Left forelimb (tissue), 1 donor: ENCODE measurements at places on chromosomes 4 and X.

DNA sequence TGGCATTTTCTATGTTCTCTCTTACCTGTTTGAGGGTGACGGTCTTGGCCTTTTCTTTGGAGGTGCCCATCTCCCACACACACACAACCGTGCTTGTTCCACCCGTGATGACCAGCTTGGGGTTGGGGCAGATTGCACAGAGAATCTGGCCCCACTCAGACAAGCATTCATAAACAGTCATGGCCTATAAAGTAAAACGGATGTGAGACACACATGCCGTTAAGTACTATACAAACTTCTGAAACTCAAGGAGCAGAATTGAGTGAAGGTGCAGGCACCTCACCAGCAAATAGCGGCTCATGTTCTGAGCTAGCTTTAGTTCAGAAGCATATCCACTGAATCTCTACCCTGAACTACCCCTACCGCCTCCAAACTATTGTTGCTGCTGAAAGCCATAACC, 107.6 kb downstream of the CDS1 start:
- no peak for DNase-seq

- no peak for DNase-seq
These were observed 61.8 kb downstream of the FHDC1 start for GRCh38 chr4:152997771-152998487.

DNA sequence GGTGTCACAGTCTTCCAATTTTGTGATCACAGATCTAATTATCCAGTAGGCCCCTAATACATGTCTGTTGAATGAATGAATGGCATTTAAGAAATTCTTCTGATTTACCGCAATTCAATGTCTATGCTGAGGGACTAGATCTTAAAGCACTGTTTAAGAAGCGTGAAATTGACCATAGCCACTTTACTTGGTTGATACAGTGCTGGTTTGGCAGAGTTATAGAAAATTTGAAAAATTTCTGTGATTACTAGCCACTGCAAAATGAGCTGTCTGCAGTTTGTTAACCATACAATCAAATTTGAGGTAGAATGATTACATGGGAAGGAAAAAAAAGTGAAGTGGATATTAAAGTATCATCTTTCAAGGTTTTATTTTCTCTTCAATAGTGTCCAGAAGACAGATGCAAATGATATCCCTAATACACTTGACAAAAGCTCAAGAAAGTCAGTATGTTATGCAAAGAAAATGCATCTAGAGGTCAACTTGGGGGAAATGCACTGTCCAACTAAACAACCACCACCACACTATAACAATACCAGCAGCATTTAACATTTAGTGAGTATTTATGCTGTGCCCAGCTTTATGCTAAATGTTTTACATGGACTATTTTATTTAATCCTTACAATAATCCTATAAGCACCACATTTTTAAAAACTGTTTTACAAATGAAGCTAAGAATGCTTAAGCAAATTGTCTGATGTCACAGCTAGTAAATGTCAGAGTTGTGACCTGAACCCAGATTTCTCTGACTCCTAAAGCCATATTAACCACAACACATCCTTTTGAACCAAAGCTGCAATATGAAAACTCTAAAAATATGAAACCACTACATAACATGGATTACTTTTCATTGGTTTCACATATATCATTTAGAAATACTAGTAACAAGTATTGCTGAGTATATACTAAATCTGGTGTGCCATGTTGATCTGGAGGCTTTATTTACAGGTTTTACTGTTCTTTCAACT, 217.9 kb upstream of the MAB21L2 start:
- DNase-seq, result no peak

DNA sequence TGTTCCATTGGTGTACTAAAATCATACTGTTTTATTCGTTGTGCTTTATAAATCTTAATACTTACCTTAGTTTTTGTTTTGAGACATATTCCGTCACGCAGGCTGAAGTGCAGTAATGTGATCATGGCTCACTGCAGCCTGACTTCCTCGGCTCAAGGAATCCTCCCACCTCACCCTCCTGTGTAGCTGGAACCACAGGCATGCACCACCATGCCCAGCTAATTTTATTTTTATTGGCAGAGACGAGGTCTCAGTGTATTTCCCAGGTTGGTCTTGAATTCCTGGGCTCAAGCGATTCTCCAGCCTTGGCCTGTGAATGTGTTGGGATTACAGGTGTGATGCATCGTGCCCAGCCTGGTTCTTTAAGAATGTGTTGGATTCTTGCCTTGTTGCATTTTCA, 24.4 kb upstream of the DCK start:
- no peak for DNase-seq

- DNase-seq, result no peak
These were observed 113.7 kb upstream of the NEXMIF start for GRCh38 chrX:75038925-75039324.

DNA sequence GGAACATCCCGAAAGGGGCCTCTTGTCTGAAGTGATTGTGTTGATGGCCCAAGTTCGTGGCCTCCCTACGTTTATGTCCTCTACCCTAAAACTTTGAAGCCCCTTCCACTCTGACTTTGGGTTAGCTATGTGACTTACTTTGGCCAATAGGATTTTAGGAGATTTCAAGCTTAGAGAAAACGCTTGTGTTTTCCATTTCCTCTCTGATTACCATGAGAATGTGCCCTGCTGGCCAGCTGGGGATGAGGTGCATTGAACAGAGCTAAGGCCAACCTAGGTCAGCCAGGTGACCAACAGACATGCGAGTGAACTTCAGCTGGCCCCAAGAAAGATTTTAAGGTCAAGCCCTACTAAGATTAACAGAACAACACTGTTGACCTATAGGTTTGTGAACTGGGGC, 82.4 kb downstream of the SLC2A9 start:
- no peak for DNase-seq
